Lung (tissue), 17 donors: ENCODE measurements at places on chromosomes 2 and 18.

- DNase-seq = peak; percentile 86
These were observed 56.8 kb downstream of the BIN1 start for GRCh38 chr2:127049927-127050802.

DNA sequence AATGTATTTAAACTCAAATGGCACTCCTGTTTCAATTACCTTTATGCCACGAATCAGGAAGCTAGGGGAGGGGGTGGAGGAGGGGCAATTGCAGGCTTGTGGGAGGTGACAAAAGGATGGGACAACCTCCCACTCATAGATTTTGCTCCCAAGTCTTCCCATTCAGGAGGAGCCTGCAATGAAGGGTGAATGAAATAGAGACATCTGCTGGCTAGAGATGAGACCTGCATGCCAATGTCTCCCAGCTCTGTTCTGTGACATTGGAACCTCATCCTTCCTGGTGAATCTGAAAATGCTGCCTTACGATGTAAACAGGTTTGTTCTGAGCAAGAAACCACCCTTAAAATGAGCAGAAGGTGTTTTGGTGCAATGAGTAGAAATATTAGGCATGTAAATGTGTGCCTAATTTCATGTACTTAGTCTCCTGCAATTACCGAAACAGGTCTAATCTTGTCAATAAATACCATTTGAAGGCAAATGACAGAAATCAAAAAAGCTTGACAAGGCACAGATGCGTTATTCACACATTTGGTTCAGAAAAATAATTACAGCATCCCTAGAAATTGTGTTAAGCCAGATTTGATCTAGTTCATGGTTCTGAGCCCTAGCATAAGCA lies 2.7 kb upstream of the PID1 start:
- DNase-seq = peak; percentile 90

- peak; percentile 59 for DNase-seq
These were observed 866 bp downstream of the CRIM1 start for GRCh38 chr2:36356298-36356989.

DNA sequence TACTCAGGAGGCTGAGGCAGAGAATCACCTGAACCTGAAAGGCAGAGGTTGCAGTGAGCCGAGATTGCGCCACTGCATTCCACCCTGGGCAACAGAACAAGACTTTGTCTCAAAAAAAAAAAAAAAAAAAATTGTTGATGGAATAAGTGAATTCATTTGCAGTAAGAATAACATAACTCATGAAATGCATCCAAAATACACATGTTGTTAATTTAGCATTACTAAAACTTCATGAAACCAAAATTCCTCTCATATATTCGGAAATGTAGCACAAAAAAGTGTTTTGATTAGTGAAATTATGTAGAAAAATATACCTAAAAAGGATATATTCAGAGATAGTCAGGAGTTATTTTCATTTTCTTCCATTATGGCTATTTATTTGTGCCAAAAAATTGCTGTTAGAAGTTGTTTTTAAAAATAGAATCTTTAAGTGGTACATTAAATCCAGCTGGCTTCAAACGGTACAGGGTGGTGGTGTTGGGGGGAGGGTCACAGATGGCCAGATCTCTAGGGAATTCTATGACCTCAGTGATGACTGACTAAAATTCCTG lies 78.2 kb upstream of the UGP2 start:
- no peak for DNase-seq

DNA sequence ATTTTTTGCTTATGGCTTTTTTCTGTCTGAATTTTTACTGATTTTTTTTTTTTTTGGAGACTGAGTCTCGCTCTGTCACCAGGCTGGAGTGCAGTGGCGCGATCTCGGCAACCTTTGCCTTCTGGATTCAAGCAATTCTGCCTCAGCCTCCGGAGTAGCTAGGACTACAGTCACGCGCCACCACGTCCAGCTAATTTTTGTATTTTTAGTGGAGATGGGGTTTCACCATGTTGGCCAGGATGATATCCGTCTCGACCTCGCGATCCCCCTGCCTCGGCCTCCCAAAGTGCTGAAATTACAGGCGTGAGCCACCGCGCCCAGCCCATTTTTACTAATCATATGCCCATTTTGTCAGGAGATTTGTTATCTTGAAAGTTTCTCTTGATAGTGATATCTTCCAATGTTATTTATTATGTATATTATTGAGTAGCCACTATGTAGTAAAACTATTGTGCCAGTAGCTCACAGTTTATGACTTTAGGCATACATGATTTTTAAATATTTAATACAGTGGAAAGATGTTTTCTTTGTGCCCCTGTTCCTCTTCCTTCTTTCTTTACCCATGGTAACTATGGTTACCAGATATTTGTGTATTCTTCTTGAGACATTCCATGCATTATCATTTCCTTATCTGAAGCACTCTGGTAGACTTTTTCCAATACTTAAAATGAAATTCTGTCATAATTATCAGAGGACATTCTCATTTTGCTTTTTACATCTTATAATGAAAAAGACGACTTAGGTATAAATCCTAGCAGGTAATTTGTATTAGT lies 2.1 kb downstream of the HAT1 start:
- no peak for DNase-seq

- no peak for DNase-seq
These were observed 36.6 kb upstream of the CCNYL1 start for GRCh38 chr2:207674826-207675225.

DNA sequence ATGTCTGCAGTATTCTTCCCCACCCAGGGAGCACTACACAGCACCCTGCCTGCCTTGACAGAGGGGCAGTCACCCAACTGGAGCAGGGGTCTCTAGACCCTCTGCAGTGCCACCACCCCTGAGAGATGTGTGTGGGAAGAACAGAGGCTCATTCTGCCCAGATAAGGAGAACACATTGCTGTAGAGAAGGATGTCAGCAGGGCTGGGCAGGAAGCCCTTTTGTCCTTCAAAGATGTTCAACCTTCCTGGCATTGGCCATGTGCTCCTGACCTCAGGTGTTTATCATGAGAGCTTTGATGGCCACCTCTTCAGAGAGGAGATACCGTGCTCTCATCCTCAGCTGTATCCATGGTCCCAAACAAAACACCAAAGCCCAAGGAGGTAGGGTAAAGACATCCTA lies 4.6 kb upstream of the TEX51 start:
- DNase-seq = no peak

- DNase-seq = no peak
These were observed 13.7 kb upstream of the LRRFIP1 start for GRCh38 chr2:237613679-237614078.

DNA sequence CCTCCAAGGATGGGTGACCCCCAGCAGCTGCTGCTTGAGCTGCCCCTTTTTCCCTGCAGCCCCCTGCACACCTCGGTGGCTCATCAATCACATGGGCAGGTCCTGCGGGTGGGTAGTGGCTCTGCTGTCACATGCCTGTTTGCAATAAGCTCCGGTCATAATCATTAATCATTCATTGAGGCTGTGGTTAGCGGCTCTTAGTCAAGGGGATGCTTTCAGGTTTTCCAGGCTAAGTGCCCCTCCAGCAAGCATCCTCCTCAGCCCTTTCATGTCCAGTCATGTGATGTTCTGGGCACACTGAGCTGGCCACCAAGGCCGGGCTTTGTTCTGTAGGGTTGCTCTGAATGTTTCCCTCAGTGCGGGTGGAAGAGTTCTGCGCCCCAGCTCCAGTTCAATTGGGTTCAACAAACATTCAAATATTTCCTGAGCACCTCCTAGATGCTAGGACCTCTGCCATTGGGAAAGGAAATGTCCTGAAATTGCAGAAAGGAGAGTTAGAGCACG lies 96.4 kb upstream of the LDAH start:
- no peak for DNase-seq

- no peak for DNase-seq
These were observed 5.2 kb downstream of the PRLH start for GRCh38 chr2:237571551-237571950.

- no peak for DNase-seq
These were observed 21.7 kb downstream of the COX7A2L start for GRCh38 chr2:42339191-42339912.

- DNase-seq = no peak
These were observed 322.2 kb upstream of the HS6ST1 start for GRCh38 chr2:128640845-128641360.
